ENCODE measurements at places on chromosomes 6 and 20. TPM values are rescaled to one million over a fixed set of nuclear protein-coding genes. Genes with fewer than 3 reads are reported as not detected.

CDYL gene
- total RNA-seq: 38.4 TPM

PABPC1L gene
- 40.7 TPM for total RNA-seq

DNA sequence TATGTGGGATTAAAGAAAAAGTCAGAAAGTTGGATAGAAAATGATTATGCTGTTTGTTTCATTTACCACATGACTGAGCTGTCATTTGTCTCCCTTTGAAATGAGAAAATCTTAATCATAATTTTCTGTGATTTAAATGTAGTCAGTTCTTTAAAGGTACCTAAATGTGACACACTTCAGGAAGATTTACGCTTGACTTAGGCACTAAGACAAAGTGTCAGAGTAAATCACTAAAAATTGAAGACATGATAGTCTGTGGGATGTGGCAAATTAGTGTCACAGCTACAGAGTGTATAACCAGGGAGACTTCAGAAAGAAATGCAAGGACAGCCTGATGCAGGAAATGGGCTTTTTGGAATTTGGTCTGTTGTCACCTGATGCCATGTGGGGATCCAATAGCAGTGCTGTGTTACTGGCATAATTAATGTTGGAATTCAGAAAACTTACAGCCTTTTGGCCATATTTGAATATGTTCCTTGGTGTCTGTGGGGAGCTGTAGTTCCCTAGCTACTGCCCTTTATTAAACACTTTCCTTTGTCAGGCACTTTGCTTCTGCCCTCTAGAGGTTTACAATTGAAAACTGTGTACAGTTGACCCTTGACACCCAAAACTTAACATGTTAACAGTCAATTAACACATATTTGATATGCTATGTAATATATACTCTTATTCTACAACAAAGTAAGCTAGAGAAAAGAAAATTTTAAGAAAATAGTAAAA is 493.8 kb downstream of the UTRN start:
- peak; percentile 23 for DNase-seq
- no peaks in the 10 kb centered on the region for H3K27me3 ChIP-seq
- H3K4me1 ChIP-seq: no peaks in the 10 kb centered on the region
- H3K4me3 ChIP-seq: no peak overlapping the region

GRCh38 chr6:134979142-134979541 is 29.2 kb upstream of the ALDH8A1 start:
- no peaks in the 10 kb centered on the region for H3K4me1 ChIP-seq
- no peaks in the 10 kb centered on the region for H3K27me3 ChIP-seq
- peaks cover 10% of the 10 kb centered on the region for H3K36me3 ChIP-seq
- H3K27ac ChIP-seq: no peak overlapping the region
- no peak overlapping the region for H3K4me3 ChIP-seq

- no peak overlapping the region for H3K4me3 ChIP-seq
- no peak overlapping the region for H3K27ac ChIP-seq
- no peaks in the 10 kb centered on the region for H3K36me3 ChIP-seq
- H3K27me3 ChIP-seq: peaks cover 7% of the 10 kb centered on the region
- DNase-seq: no peak
Measured at GRCh38 chr6:123321020-123321419, 315.7 kb downstream of the TRDN start.

- H3K27me3 ChIP-seq: no peaks in the 10 kb centered on the region
- no peak overlapping the region for H3K4me3 ChIP-seq
- peak overlapping the region; percentile 6 for H3K27ac ChIP-seq
- peaks cover 53% of the 10 kb centered on the region for H3K4me1 ChIP-seq
- no peak for DNase-seq
- H3K36me3 ChIP-seq: no peaks in the 10 kb centered on the region
Measured at GRCh38 chr6:6823568-6824224, 235.2 kb downstream of the LY86 start.

GRCh38 chr6:52286798-52287432 is 2.4 kb upstream of the MCM3 start:
- DNase-seq: peak; percentile 81
- no peaks in the 10 kb centered on the region for H3K27me3 ChIP-seq
- H3K4me3 ChIP-seq: no peak overlapping the region
- peaks cover 13% of the 10 kb centered on the region for H3K36me3 ChIP-seq
- no peak overlapping the region for H3K27ac ChIP-seq

DNA sequence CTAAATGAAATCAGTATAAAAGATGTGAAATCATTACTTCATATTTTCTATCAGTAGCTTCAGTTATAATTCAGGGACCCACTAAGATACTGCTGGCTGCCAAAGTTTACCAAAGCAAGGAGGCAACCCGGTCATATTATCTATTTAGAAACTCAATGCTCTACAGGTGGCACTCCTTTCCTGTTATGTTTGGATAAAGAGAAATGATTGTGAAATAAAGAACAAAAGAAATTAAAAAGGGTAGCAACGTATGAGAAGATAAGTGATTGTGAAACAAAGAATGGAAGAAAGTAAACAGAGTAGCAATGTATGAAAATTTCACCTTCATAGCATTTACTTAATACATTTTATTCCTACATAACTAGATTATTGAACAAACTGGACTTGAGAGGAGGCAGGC is 45.2 kb downstream of the RSPH3 start:
- H3K4me3 ChIP-seq: no peak overlapping the region
- no peaks in the 10 kb centered on the region for H3K27me3 ChIP-seq
- DNase-seq: no peak
- H3K4me1 ChIP-seq: no peaks in the 10 kb centered on the region
- no peak overlapping the region for H3K27ac ChIP-seq

- no peaks in the 10 kb centered on the region for H3K36me3 ChIP-seq
- H3K4me3 ChIP-seq: no peak overlapping the region
- peaks cover 6% of the 10 kb centered on the region for H3K4me1 ChIP-seq
- H3K27me3 ChIP-seq: no peaks in the 10 kb centered on the region
Measured at GRCh38 chr6:148082696-148083095, 259.9 kb upstream of the SASH1 start.

Data from PC-3 (cell line).